ENCODE measurements at places on chromosomes 5 and 9. TPM values are rescaled to one million over a fixed set of nuclear protein-coding genes. Genes with fewer than 3 reads are reported as not detected.

Gene MPDZ
- total RNA-seq = not detected

Gene IL4
- not detected for total RNA-seq

Gene PCDHB4
- total RNA-seq = not detected

Gene FAM151B
- not detected for total RNA-seq

Gene IFNA13
- total RNA-seq = not detected

Gene FAM221B
- not detected for total RNA-seq

Gene LCN9
- total RNA-seq = not detected

Gene DBH
- not detected for total RNA-seq

Gene INIP
- 32.8 TPM for total RNA-seq

Gene FAM163B
- total RNA-seq = not detected

Gene IL9
- total RNA-seq = not detected

Gene TMEM171
- total RNA-seq = not detected

Gene TDRD7
- 9.6 TPM for total RNA-seq

Gene C9orf50
- not detected for total RNA-seq

Gene OTP
- not detected for total RNA-seq

DNA sequence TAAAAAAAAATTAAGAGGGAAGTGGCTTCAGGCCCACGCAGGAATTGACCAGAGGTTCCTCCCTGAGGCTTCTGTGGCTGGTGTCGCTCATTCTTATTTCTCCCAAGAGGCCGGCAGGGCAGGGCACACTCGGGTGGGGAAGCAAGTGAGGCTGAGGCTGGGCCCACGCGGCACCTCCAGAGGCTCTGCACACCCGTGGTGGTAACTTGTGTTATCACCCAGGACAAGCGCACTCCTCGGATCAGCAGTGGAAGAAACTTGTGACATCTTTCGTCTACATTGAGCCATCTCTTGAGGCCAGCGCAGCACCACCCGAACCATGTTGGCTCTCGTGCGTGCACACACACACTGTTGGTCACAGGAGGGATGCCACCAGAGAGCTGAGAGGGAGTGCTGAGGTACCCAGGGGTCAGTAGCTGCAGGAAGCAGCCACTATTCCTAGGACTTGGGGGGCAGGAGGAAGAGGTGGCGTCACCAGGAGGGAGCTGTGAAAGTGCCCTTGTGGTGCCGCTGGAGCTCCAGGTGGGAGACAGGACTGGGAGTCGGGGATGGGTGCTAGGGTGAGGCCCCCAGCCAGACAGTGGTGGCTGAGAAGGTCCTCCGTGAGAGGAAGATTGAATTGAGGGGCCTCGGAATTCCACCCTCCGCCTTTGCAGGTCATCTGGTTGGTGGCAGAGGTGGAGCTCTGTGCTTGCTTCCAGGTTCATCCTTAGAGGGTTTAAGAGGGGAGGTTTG, 6.4 kb downstream of the NDUFS6 start:
- DNase-seq = no peak

GRCh38 chr5:120447706-120448239, 16.3 kb upstream of the PRR16 start:
- no peak for DNase-seq

DNA sequence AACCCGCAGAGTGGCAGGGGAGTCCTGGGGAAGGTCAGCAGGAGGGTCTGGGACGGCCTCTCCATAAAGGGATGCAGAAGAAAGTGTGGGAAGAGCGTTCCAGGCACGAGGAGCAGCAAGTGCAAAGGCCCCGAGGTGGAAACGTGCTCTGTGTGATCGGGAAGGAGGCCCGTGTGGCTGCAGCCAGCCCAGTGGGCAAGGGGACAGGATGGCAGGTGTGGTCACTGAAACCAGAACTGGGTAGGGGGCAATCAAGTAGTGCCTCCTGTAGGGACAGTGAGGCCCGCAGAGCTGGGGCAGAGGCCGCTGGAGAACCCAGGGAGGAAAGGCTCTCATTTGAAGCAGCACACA, 16.3 kb upstream of the LAMC3 start:
- DNase-seq = no peak

DNA sequence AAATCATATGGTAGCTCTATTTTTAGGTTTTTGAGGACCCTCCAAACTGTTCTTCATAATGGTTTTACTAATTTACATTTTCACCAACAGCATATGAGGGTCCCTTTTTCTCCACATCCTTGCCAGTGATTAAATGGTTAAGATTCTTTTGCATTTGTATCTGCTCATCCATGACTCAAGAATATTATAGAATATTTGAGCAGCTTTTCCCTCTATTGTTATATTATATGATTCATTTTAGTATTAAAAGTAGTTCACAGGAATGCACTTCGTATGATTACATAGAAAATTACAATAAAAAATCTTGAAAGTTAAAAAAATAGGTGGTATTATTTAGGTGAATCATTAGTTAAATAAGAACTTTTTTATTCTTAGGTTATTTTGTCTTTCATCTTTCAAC, 140.7 kb downstream of the WDR70 start:
- DNase-seq = no peak

DNA sequence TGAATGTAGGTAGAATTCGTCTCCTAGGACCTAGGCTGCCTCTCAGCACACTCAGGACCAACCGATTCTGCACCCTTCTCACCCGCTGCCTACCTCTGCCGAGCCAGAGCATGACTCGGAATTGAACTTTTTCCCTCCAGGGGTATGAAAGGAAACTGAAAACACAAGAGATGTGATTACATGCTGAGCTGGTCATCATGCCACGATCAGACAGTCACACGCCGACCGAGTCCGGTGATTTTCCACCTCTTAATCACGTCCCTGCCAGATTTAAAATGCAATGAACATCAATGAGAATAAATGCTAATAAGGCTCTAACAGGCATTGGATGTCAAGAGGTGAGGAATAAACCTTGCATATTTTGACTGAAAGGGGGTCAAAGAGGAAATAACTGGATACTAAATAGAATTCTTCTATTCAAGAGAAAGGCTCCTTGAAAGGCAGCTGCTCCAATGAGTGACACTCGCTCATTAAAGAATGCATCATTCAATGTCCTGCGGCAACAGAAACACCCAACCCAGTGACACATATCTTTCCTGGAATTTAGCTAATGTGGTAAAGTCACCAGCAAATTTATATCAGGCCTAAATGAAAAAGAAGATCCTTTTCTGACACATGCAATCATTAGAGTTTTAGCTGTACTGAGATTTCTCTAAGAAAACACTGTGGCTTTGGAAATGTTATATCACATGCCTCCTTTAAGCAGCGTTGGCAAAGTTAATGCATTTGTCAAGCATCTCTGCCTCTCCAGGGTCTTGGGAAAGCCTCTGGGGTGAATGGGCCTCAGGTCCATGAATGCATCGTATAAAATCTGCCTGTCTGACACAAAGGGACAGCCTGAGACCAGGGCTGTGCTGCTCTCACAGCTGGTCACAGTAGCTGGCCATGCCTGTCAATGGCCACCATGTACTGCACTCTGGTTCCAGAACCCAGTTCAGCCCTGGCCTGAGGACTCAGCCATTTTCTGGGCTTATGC, 128.7 kb downstream of the SPOCK1 start:
- no peak for DNase-seq

GRCh38 chr5:155129513-155129880, 115.9 kb downstream of the KIF4B start:
- no peak for DNase-seq

- no peak for DNase-seq
Measured at GRCh38 chr5:109691996-109692395, 2.3 kb downstream of the MAN2A1 start.

GRCh38 chr9:131734165-131734610, 5.7 kb downstream of the RAPGEF1 start:
- DNase-seq = peak; percentile 53

DNA sequence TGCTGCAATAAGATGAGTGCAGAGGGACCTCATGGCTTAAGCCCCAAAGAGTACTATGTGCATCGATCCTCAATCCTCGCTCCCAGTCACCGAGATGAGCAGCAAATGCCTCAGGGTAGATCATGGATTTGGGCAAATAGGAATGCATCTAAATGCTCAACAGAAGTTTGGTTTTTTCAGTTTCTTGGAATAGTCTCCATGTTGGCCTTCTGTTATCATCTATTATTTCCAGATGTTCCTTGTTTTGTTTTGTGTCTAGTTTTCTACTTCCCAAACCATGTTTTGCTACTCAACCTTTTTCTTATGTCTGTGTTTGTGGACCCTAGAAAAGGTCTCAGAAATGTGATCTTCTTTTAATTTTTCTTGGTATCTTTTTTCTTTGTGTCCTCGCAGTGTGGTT, 43.5 kb upstream of the RASGRF2 start:
- DNase-seq = no peak

DNA sequence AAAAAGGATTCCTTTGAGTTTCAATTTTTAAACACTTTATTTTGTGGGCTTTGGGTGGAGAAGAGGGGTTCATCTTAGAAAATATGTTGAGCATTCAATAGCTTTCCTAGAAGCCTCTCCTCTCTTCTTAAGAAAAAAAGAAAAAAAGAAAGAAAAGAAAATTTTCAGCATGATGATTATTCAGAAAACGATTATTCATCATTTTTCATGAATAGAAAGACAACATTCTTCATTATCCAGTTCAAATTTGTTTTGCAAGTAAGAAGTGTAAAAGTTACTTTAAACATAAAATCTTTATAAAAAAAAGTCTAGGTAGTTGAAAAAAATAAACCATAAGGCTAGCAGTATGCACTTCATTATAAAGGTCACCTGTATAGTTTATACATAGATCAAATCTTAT, 636.5 kb downstream of the IRX1 start:
- DNase-seq = no peak

GRCh38 chr5:59786334-59786805, 107.2 kb downstream of the PDE4D start:
- no peak for DNase-seq

- DNase-seq = no peak
Measured at GRCh38 chr5:65307088-65307487, 174.6 kb downstream of the ADAMTS6 start.

DNA sequence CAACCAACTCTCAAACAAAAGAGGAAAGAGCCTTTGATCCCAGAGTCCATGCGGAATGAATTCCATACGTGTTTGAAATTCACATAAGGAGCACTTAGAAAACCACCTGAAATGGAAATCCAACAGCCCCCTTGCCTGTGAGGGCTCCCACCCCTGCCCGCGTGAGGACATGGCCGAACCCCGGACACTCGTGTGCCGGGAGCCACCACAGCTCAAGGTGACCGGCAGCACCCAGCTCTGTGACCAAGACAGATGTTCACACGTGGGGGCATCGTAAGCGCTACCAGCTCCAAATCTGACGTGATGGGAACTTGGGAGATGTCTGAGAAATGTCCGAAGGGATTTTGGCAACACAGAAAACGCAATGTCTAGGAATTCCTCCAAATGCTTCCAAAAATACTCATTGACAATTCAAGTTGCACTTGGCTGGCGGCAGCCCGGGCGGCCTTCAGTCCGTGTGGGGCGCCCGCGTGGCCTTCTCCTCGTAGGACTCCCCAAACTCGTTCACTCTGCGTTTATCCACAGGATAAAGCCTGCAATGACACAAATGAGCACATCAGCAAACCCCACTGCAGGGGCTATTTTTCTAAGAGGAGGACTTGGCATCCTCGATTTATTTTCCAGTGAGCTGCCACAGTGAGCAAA, 23.2 kb upstream of the TERT start:
- no peak for DNase-seq

GRCh38 chr5:177432839-177433657, 6.6 kb downstream of the GRK6 start:
- no peak for DNase-seq

DNA sequence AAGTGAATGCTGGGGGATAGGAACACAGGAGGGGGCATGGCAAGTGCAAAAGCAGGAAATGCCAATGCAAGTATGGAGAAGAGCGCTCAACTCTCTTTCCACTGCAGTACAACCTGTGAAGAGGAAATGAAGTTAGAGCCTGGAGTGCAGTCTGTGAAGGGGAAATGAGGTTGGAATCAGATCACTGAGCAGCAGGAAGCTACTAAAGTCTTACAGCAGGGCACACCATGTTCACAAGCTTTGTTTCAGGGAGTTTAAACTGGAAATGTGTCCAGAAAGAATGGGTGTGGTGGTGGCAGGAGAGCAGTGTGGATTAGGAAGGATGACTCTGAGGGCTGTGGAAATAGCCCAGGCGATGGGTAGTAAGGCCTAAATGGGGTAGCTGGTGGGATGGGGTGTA, 15.4 kb downstream of the ARHGEF37 start:
- no peak for DNase-seq

- no peak for DNase-seq
Measured at GRCh38 chr5:151104795-151105194, 24.0 kb upstream of the TNIP1 start.

DNA sequence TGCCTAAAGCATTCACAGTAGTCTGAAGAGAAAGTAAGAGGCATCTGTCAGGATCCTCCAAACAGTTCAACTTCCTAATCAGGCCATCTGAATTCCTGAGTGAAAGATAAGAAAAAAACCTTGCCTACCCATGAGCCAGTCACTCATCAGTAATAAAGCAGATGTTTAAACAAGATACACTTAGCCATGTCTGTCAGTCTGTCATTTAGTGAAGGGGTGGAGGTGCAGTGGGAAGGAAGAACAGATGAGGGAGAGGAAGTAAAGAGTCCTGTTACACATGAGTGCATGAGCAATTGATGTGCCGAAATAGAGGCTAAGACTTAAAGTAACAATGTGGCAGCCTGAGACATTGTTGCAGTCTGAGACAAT, 29.9 kb upstream of the DMRTA1 start:
- DNase-seq = no peak

DNA sequence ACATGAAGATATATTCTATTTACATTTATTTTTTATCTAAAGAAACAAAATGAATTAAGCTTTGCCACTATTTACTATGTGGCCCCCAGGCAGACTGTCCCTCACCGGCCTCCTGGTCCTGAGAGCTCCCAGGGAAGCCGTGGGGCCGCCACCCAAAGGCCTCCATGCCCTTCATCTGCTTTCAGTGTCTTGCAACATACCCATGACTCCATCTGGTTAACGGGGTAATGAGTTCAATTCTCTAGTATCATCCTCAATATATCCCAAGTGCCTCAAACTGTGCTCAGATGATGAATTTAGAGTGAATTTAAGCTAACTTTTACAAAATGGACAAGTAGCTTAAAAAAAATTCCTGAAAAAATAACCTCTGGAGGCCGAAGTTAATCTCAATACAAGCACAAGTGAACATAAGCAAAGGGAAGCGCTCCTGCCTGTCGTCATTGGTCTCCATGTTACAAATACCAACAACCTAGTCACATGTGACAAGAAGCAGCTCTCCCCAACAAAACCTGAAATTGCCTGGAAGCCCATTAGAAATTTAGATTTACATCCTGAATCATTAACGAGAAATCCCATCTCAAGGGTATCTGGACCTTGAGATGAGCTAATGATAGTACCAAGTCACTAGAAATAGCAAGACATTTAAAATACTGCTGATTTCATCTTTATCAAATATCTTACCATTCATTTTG, 26.1 kb downstream of the DAP start:
- no peak for DNase-seq

DNA sequence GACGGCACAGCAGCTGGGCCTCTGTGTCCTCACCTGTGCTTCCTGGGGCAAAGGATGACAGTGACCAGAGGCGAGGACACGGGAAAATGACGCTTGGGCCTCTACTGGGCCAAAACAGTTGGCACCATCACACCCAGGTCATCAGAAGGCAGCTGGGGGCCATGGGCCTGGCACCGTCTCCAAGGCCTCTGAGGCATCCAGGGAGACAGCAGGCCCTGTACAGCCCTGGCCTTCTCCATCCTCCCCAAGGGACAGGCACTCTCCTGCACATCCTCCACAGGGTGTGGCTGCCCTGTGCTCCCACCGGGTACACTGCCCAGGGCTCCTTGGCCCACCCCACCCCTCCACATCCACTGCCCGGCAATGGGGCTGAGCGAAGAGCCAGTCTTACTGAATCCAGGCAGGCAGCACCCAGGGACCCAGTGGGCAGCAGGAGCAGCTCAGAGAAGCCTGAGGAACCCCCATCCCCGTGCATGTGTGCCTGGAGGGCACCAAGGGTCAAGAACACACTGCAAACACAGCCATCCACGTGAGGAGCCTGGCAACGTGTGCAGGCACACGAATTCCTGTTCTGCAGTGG, 4.0 kb downstream of the LPCAT1 start:
- DNase-seq = no peak

Measured in activated CD8-positive, alpha-beta T cell treated with anti-CD3 and anti-CD28 coated beads, Interleukin-2, amount 10 ng/mL, durations not matched to agents 7 days and 5 days (primary cell).